ENCODE measurements at places on chromosomes 3 and 15.

DNA sequence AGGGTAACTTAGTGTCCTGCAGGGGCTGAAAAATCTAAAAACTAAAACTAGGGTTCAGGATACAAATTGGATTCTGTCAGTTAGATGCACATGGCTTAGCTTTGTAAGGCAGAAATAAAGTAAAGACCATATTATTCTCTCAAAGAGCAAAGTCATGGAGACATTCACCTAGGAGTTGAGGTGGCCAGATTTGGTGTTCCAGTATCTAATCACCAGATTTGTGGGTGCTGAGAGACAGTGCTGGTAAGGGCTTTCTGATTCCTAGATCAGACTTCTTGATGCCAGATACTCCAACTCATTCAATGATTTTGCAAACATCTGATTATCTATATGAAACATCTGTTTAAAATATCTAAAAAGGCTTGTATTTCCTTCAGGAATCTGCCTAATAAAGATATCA is 28.3 kb upstream of the TBC1D5 start:
- DNase-seq, result no peak

DNA sequence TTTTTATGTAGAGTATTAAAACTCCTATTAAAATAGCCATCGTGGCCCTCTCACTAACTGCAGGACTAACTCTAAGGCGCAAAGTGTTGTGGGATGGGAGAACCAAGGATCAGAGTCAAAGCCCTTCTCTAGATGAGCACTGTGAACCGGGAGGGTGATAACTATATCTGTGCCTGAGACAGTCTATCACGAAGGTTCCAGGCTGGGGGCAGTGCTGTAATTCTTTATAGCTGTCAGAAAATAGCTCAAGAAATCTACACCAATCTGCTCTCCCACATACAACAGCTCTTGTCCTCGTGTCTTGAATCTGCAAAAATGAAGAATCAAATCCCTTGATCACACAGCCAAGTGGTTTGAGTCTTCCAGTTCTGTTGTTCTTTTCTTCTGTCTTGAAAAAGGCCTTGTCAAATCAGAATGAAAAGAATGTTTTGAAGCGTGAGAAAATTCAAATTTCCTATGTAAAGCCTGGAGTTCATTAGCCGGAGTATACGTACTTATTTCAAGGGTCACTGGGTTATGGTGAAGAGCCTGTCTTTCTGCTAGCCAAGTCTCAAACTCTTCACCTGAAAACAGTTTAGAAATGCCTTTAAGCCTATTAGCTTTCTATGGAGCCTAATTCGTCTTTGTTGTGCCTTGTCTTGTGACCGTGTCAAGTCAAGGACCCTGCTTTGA is 185.3 kb upstream of the NECTIN3 start:
- no peak for DNase-seq

DNA sequence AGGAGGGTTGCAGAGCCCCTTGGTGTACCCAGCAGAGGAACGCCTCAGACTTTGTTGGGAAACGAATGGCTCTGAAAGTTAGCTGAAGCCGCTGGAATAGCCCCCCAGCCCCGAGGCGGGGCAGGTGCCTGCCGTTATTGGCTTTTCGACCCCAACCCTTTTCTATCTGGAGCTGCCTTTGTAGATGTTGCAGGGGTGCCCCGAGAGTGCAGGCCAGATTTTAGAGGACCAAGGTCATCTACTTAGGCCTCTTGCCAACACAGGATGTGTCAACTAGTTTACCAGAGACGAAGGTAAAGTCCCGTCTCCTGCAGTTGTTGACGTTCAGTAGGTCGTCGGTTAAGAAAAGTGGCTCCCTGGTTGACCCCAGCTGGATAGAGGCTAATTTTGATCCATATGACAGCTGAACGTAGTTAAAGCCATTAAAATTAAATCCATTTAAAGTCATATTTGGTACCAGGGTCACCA is 579 bp upstream of the UBE3A start:
- no peak for DNase-seq

GRCh38 chr3:39125841-39126500 is 18.5 kb downstream of the TTC21A start:
- peak; percentile 34 for DNase-seq

DNA sequence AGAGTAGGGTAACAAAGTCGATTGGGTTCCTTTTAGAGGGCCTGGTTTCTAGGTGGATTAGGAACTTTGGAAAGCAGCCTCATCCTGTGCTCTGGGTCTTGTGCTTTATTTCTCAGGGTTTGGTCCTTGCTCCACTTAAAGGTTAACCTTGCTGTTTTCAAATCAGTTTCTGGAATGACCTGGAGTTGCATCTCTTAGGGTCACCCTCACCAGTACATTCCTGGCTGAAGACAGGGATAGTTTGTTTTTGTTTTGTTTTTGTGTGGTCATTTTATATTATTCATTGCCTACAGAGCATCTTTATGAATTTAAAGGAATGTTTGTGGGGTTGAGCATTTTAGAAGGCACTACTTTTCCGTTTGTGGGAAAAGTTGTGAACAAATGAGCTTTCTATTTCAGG is 45.5 kb upstream of the ZNF280D start:
- DNase-seq, result no peak

Measured in mucosa of descending colon (tissue), 3 donors.